AG10803 (cell line): ENCODE measurements at places on chromosomes 5 and 9.

GRCh38 chr5:2642684-2643345 lies 108.7 kb downstream of the IRX2 start:
- no peak for DNase-seq

GRCh38 chr5:989961-990530 lies 18.6 kb upstream of the NKD2 start:
- no peak for DNase-seq

- DNase-seq, result no peak
Observed at GRCh38 chr9:135123773-135124134, 36.3 kb downstream of the OLFM1 start.

GRCh38 chr5:83487155-83487554 lies 15.6 kb downstream of the VCAN start:
- peak; percentile 51 for DNase-seq

GRCh38 chr5:67880876-67881275 lies 334.7 kb upstream of the PIK3R1 start:
- no peak for DNase-seq

DNA sequence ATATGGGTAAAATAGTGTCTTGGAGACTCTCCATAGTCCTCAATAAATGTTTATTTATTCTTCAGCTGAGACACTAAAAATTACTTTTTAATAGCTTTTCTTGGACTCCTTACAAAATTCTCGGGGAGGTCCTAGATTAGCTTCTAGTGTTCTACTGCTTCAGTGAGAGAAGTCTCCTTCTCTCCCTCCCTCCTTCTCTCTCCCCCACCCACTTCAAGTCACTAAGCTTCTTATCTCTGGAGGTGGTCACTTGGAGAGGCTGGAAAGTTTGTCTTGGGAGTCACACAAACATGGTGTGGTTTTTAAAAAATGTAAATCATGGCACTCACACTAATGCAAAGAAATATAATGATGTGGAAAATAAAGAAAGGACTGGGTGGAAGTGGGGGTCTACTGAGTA lies 64.1 kb downstream of the SEMA6A start:
- no peak for DNase-seq
